ENCODE measurements at places on chromosomes 12 and 14.

DNA sequence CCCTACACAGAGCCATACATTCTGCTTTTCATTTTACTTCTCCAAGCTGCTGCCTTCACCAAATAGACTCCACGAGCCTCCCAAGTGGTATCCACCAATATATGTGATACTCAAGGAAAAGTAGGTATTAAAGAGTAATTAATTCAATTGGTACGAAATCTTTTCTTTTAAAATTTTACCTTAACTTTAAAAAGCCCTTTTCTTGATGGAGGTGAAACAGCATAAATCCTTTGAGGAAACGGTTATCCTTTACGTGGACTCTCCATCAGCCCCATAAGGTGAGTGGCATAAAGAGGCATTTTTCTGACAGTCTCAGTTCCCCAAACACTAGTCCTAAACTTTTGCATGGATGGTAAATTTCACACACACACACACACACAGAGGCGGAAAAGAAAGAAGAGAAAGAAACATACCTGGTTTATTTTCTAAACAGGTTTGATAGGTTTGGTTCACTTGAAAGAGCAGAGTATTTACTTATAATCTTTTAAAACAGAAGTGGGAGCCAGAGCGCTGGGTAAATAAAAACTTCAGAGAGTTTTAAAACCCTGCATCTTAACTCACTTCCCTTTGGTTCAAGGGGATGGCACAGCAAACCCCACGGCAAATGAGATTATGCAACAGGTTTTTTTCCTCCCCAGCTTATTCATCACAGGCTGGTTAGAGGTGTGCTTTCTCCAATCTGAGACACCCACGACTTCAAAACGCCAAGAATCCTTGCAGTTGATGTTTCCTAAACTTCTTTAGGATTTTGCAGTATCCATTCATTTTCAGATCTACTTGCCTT, 1.9 kb downstream of the DUSP16 start:
- peak; percentile 77 for DNase-seq
- no peaks in the 10 kb centered on the region for H3K27me3 ChIP-seq
- H3K4me1 ChIP-seq: peaks cover 14% of the 10 kb centered on the region
- peak overlapping the region; percentile 100 for H3K27ac ChIP-seq
- H3K36me3 ChIP-seq: no peaks in the 10 kb centered on the region

DNA sequence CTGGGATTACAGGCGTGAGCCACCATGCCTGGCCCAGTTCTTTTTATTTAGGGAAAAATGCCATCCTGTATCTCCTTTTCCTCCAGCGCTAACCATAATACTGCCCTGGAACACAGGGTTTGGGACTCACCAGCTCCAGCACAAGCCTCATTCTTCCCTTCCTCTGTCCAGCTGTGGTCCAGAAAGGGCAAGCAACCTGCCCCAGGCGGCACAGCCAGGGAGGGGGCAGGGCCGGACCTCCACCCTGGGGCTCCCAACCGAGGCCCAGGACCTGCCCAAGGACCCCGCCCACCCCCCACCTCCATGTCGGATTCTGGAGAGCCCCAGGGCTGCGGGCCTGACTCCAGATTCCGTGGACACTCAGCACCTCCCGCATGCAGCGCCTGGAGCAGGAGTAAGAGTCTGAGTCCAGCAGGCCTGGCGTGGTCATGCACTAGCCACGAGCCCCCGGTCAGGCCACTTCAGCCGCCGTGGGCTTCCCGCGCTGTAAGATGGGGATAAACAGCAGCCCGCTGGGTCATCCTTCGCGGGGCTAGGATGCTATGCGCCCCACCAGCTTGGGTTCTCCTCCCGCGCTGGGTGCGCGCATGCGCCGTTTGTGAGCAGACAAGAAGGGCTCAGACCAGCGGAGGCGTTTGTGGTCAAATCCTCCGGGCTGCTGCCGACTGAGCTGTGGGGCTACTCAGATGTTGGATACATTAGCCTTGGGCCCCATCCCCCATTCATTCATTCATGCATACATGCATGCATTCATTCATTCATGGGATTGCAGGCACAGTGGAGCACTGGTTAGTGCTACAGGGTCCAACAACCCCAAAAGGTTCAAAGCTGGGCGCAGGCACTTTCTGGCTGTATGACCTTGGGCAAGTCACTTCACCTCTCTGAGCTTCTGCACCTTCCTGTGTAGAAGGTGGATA, 16.3 kb downstream of the TMEM119 start:
- peaks cover 25% of the 10 kb centered on the region for H3K4me1 ChIP-seq
- no peaks in the 10 kb centered on the region for H3K36me3 ChIP-seq
- peak overlapping the region; percentile 75 for H3K27ac ChIP-seq
- H3K27me3 ChIP-seq: no peaks in the 10 kb centered on the region
- H3K4me3 ChIP-seq: no peak overlapping the region

- H3K36me3 ChIP-seq: no peaks in the 10 kb centered on the region
- no peak for DNase-seq
- no peak overlapping the region for H3K27ac ChIP-seq
- H3K4me3 ChIP-seq: no peak overlapping the region
These were observed 222.3 kb upstream of the NAV3 start for GRCh38 chr12:77608271-77608824.

GRCh38 chr12:52524898-52525591, 4.9 kb upstream of the KRT5 start:
- no peak for DNase-seq
- no peaks in the 10 kb centered on the region for H3K36me3 ChIP-seq
- H3K4me3 ChIP-seq: no peak overlapping the region
- H3K27me3 ChIP-seq: no peaks in the 10 kb centered on the region
- peak overlapping the region; percentile 33 for H3K27ac ChIP-seq
- H3K4me1 ChIP-seq: peaks cover 14% of the 10 kb centered on the region

DNA sequence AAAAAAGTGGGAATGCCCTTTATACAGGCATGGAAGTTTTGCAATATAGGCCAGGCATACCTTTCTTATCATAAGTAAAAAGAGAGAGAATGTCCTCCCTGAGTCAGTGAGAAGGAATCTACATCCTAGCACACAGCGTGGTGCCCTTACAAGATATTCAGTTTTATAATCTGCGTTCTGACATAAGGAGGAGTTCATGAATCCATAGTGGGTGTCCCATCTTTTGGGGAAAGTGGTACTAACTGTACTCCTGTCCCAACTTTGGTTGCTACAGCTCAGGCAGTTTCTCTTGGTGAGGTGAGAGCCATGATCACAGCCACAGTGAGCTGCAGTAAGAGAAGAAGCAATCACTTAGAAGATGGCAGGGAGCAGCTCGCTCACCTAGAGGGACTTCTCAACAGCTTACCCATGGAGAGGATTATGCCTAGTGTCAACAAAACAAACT, 332.9 kb downstream of the BCAT1 start:
- H3K27me3 ChIP-seq: no peaks in the 10 kb centered on the region
- H3K27ac ChIP-seq: peak overlapping the region; percentile 40
- no peak overlapping the region for H3K4me3 ChIP-seq
- H3K36me3 ChIP-seq: no peaks in the 10 kb centered on the region

- H3K4me1 ChIP-seq: peaks cover 21% of the 10 kb centered on the region
- no peak overlapping the region for H3K4me3 ChIP-seq
- no peaks in the 10 kb centered on the region for H3K36me3 ChIP-seq
- H3K27me3 ChIP-seq: no peaks in the 10 kb centered on the region
- H3K27ac ChIP-seq: no peak overlapping the region
- DNase-seq: no peak
These were observed 48.4 kb downstream of the ELK3 start for GRCh38 chr12:96242597-96242996.

DNA sequence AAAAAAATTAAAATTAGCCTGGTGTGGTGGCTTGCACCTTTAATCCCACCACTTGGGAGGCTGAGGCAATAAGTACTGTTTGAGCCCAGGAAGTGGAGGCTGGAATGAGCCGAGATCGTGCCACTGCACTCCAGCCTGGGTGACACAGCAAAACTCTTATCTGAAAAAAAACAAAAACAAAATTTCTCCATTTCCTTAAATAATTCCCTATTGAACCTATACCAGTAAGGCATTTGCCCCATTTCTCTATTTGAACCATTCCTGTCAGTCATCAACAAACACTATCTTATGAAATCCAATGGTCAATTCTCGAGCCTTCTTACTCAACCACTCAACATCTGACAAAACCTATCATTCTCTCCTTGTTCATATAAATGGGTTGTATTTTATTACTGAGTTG, 14.7 kb downstream of the SLC2A14 start:
- no peaks in the 10 kb centered on the region for H3K36me3 ChIP-seq
- no peak for DNase-seq
- H3K27ac ChIP-seq: no peak overlapping the region
- peaks cover 9% of the 10 kb centered on the region for H3K4me1 ChIP-seq
- no peak overlapping the region for H3K4me3 ChIP-seq

DNA sequence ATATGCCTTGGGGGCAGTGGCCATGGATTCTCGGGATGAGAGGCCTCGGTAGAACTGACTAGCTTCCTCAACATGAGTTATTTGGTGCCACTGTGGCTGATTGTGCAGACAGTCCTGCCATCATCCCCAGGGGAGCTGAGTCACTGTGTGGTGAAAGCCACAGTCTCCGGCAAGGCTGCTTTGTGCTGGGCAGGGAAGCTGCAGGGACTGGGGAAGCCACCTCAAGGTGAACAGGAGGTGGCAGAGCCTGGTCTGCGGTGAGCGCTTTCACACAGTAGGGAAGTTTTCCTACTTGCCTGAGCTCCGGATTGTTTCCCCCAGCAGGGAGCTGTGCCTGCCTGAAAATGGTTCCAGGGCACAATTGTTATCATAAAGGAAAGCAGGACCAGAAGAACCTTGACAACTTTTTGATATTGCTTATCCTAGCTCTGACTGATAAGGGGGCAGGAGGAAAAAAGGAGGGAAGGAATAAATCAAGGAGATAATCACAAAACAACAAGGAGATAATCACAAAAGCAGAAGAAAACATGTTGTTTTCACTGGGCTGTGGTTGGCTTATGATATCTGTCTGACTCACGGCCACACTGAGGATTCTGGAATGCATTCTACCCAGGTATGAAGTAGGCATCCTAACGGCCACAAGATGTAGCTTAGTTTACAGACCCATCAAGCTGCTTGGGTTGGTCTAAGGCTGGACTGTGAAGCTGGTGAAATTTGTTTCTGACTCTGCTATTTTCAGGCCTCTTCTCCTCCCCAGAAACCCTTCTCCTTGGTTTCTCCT, 32.2 kb upstream of the GNG2 start:
- H3K4me3 ChIP-seq: no peak overlapping the region
- H3K4me1 ChIP-seq: no peaks in the 10 kb centered on the region
- peak; percentile 17 for DNase-seq
- H3K36me3 ChIP-seq: no peaks in the 10 kb centered on the region
- H3K27ac ChIP-seq: no peak overlapping the region

DNA sequence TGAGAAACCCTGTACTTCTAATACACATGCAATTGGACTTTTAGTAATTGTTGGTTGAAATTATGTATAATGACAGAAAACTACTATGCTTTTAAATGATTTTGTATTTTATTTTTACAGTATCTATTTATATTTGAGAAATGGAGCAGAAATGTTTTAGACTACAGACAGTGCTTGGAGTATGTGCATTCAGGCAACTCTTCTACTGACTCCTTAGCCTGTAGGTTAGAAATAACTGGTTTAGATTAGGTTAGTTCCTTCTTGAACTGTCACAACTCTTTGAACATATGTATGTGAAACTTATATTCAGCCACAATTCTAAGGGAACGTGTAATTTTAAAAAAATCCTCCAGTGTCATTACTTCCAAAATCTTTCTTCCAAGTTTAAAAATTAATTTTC, 1.7 kb downstream of the FGFR1OP2 start:
- H3K4me3 ChIP-seq: peak overlapping the region; percentile 56
- DNase-seq: no peak
- no peaks in the 10 kb centered on the region for H3K27me3 ChIP-seq
- no peak overlapping the region for H3K27ac ChIP-seq
- no peaks in the 10 kb centered on the region for H3K36me3 ChIP-seq

DNA sequence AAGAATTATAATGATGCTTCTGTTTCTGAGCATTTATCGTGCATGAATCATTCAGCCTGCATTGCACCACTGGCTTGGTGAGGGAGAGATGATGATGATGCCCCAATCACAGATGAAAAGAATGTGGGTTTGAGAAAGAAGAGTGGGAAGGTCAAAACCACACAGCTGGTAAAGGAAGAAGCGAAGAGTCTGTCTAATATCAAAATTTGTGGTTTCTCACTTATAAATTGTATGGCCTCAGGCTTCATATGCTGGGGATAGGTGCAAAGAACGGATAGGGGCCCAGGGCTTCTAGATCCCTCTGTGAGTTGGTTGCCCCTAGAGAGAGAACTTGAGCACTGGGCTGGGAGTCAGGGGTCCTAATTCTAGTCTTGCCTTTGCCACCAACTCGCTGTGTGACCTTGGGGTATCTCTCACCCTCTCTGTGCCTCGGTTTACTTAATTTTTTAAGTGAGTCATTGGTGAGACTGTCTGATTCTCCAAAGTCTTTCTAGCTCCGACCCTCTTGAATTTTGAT, 2.2 kb downstream of the OASL start:
- no peaks in the 10 kb centered on the region for H3K27me3 ChIP-seq
- peak; percentile 5 for DNase-seq
- no peaks in the 10 kb centered on the region for H3K4me1 ChIP-seq
- no peak overlapping the region for H3K27ac ChIP-seq
- no peak overlapping the region for H3K4me3 ChIP-seq

DNA sequence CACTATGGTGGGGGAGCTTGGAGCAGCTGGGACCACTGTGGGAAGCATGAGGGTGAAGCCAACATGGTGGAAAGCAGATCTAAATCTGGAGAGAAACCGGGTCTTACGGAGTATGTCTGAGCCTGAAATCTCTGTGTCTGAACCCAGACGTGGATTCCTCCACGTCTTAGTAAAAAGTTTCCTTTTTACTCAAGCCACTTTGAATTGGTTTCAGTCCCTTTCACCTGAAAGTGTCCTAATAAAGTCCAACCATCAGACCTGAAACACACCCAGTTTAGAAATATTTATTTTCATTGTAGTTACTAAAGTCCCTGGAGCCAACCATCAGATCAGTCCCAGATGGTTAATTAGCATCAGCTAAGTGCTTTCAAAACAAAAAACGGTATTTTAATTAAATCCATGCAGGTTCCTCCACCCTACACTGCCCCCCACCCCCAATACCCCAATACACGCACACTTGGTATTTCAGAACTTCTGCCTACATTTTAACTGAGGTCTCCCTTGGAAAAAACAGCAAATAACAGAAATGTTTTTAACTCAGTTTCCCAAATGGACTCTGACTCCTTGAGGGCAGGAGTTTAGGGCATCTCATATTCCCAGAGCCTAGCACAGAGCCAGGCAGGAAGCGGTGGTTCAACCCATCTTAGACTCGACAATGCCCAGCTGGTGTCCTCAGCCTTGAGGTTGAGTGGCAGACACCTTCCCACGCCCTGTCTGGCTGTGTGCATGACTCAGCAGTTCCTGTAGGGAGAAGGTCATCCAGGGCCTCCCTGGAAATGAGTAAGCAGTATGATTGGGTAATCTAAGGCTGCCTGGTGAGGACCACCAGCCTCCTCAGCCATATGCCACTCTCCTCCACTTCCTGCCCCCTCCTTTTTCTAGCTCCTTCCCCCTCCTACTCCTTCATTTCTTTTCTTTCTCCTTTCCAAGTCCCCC, 175.8 kb downstream of the TTC8 start:
- H3K27ac ChIP-seq: no peak overlapping the region
- no peaks in the 10 kb centered on the region for H3K27me3 ChIP-seq
- H3K4me1 ChIP-seq: peaks cover 7% of the 10 kb centered on the region
- DNase-seq: peak; percentile 76
